ENCODE measurements at places on chromosomes 3 and 15.

DNA sequence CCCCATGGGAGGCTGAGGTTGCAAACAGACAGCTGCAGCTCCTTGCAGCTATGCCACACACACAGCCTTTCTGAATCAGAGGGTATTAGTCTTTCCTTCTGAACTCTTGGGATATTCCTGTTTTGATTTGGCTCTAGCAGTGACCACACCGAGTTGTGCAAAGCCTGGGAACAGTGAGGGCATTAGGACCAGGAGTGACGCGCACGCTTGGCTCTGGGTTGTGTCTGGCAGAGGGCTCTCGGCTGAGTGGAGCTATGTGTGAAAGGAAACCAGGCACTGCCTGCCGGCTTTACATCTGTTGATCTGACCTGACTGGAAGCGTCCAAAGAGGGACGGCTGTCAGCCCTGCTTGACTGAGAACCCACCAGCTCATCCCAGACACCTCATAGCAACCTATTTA is at the start of gene GALNT15:
TSS of gene GALNT15 (plus strand) at position 292 of the 400 bp plus-strand sequence. CDS start 472 bp downstream, outside the sequence.
- no peak for DNase-seq

DNA sequence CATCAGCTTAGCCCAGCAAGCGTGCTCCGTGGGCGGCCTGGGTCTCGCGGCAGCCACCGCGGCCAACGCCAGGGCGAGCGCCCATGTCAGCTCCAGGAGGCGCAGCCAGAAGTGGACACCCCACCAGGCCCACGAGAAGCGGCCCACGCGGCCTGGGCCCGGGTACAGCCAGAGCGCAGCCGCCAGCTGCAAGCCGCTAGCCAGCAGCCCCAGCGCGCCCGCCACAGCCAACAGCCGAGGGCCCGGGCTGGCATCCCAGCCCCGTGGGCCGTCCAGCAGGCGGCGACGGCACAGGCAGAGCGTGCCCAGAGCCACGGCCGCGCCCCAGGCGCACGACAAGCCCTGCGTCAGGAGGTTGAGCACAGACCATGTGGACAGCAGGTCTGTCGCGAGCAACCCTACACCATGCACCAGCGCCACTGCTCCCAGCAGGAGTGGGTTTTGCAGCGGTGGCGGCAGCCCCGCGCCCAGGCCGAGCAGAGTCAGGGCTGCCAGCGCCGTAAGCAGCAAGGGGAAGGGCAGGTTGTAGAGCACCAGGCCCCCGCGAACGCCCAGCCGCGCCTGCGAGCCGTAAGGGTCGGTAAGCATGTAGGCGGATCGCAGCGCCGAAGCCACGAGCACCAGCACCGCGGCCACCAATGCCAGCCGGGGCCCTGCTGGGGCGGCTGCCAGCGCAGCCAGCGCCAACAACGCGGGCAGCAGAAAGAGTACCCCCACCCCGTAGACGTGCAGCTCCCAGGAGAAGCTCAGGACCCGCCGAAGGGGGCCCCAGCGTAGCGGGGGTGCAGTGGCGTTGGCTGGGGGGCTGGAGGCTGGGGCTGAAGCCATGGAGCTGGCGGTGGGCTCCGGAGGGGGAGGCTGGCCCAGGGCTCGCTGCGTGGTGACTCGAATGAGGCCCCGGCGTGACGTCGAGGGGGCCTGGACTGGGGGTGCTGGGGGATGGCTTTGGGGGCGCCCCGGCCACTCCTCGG is 4.9 kb downstream of the PRRT3 start:
- DNase-seq, result no peak

- DNase-seq, result no peak
Measured at GRCh38 chr3:14489641-14490040, 50.5 kb downstream of the GRIP2 start.

- DNase-seq, result no peak
Measured at GRCh38 chr3:4222574-4223175, 80.5 kb upstream of the SETMAR start.

- peak; percentile 46 for DNase-seq
Measured at GRCh38 chr3:169965562-169966427, 812 bp upstream of the SEC62 start.
